RPMI8226 (cell line): ENCODE measurements at places on chromosomes 7 and 10.
A peak's percentile ranks its signal among the peaks of the same experiment; 100 is the strongest.

DNA sequence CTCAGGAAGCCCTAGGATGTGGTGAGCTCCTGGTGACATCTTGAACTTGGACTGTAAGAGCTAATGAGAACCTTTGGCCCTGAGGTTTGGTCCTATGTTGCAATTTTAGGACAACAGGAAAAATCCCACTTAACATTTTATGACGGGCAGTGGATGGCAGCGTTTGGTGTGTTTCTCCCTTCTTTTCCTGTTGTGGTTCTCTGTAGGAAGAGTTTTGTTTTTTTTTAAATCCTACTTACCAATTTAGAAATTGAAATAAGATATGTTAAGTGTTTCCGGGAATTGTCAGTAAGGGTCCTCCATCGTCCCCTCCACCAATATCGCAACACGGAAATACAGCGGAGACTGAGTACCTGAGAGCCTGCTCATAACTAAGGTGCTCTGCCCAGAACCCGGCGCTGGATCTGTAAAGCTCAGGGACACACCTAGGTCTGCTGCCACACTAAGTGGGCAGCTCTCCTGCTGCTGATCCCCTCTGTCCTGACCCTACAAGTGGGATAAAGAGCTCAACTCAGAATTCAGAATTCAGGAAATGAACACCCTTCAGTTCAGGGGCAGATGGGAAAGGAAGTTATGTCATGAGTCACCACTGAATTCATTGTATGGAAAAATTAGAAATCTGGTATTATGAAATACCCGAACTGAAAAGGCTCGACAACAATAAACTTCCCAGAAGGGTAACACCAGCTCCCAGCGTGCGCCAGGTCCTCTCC is 9.1 kb upstream of the PROSER2 start:
- no peak for DNase-seq

DNA sequence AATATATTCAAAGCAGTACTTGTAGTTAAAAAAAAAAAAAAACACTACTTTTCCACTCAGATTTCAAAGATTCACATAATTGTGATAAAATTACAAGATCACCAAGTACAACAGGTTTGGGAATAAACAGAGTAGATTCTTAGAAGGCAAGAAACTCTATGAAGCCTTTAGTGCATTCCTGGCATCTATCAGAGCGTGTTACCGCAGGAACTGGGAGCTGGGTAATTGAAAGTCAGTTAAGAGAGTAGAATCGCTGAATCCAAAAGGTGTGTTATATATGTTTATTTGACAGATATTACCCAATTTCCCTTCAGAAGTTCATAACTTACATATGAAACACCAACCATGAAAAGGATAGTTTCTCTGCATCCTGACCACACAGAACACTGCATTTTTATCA is 159.2 kb upstream of the PLXNA4 start:
- DNase-seq = no peak

- no peak for DNase-seq
These were observed 14.8 kb downstream of the KIF5B start for GRCh38 chr10:32041290-32042028.

- no peak for DNase-seq
These were observed 66.1 kb upstream of the STK17A start for GRCh38 chr7:43516581-43517342.

- DNase-seq = no peak
These were observed 4.6 kb downstream of the TECTB start for GRCh38 chr10:112287844-112288243.

- no peak for DNase-seq
These were observed 65.6 kb upstream of the PDGFA start for GRCh38 chr7:585229-585711.

DNA sequence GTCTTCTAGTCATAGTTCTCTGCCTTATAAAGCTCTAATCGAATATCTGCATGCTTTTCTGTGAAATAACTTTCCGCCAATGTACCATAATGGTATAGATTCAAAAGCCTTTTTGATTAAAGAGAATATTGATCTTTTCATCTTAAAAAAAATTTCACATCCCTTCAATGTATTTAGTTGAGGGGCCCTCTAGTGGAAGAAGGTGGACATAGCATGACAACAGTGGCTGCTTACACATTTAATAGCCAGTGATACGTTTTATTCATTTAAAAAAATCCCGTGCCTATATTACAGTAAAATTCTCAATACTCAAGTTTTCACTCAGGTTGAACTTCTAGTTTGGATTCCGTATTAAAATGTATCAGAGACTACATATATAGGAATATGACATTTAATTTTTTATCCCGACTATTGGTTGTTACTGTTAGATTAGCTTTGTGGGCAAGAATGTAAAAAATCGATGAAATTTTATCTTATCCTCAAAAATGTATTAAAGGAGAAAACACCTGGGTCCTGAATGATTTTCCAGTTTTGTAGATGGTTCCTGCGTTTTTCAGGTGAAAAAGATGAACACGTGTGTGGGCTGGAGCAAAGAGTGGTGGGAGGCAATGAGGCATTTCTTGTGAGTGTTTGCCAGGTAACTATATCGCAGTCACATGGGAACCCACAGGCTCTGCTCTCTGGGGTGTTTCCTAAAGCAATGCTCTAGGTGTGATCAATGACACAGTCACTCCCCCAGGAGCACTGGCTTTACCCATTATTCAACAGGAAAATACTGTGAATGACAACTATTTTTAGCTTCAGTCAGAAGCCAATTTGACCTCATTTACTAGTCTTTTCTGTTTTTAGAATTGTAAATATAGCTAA is 24.1 kb upstream of the PNLIP start:
- peak; percentile 31 for DNase-seq

GRCh38 chr7:69184339-69184738 is 413.9 kb upstream of the AUTS2 start:
- DNase-seq = peak; percentile 47

DNA sequence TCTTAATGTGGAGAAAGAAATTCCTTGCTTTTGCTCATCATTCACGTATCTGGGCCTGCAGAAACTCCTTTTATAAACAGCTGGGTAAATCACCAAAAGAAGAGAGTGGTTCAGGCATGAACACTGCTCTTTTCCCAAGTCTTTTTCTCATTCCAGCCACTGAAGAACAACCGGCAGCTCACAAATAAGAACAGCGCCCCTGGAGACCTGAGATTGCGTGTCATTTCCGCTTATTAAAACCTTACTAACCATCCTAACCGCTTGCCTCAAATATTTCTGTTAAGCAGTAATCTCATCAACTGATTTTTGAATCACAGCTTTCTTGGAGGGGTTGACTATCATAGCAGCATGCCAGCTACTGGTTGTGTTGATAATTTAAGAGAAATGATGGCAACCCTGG is 213.0 kb upstream of the PLXNA4 start:
- no peak for DNase-seq

- DNase-seq = no peak
These were observed 28.6 kb upstream of the DLG5 start for GRCh38 chr10:77955136-77955535.

DNA sequence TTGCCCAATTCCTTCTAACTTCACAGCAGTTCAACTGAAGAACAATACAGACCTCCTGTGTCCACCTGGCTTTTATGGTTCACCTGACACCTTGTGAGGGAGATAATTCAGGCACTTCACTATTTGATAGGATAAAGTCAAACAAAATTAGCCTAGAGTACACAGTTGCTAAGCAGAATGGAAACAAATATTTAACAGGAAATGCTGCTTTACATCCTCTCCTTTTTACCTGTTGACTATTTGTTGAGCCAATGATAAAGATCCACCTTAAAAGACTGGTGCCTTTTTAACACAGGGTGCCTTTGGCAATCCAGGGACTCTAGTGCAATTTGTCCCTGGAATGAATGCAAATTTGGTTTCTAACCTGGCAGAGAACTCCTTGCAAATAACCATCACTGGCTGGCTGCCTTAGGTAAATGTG is 39.8 kb downstream of the ITPRID1 start:
- DNase-seq = no peak

- DNase-seq = no peak
These were observed 16.3 kb downstream of the GCK start for GRCh38 chr7:44172803-44173424.

DNA sequence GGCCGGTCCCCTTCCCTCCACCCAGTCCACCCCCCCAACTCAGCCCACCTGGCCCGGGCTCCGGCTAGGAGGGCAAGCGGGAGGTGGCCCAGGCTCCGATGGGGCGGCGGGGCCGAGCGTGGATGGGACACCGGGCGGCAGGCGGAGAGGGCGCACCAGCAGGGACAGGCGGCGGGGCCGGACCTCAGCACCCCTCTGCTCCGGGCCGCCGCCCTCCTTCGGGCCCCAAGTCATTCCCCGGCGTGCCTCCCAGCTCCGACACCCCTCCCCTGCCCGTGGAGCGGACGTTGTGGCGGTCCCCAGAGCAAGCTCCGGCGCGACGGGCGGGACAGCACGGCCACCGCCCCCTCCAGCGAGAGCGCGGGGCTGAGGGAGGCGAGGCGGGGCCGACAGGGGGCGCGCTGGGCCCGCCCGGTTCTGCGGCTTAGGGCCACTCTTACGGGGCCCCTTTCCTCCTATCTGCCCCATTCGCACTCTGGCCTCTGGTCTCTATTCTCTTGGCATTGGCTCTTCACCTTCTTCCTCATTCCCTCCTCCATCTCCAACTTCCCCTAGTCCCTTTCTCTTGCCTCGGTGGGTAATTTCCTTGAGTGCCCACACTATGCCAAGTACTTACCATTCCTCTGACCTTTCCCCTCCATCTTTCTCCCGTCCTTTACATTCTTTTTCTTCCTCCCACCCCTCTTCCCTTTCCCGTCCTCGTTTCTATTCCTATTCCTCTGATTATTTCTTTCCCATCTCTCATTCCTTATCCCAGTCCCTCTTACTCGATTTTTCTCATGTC is 701 bp upstream of the GBX1 start:
- peak; percentile 61 for DNase-seq

DNA sequence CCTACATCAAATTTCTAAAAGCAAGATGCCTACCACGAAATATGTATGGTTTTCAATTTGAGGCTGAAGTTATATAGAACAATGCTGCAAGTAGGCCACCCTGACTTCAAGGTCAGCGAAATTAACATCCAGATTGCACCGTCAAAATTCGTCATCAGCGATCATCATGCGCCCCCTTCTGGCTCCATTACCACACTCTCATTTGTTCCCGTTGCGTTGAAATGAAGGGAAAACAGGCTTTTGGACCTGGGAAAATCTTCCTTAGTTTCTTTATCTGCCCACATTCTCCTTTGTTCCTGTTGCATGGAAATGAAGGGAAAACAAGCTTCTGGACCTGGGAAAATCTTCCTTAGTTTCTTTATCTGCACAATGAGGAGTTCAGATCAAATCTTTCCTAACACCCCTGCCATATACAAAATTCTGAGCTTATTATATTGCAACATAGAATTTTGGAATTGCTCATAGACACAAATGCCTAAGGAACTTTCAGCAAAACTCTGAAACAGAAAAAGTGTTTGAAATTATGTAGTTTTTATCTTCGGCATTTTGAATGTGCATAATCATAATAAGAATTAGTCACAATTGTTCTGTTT is 98.2 kb upstream of the PRKCQ start:
- DNase-seq = peak; percentile 72

GRCh38 chr10:96288151-96288621 is 16.0 kb upstream of the DNTT start:
- peak; percentile 40 for DNase-seq

DNA sequence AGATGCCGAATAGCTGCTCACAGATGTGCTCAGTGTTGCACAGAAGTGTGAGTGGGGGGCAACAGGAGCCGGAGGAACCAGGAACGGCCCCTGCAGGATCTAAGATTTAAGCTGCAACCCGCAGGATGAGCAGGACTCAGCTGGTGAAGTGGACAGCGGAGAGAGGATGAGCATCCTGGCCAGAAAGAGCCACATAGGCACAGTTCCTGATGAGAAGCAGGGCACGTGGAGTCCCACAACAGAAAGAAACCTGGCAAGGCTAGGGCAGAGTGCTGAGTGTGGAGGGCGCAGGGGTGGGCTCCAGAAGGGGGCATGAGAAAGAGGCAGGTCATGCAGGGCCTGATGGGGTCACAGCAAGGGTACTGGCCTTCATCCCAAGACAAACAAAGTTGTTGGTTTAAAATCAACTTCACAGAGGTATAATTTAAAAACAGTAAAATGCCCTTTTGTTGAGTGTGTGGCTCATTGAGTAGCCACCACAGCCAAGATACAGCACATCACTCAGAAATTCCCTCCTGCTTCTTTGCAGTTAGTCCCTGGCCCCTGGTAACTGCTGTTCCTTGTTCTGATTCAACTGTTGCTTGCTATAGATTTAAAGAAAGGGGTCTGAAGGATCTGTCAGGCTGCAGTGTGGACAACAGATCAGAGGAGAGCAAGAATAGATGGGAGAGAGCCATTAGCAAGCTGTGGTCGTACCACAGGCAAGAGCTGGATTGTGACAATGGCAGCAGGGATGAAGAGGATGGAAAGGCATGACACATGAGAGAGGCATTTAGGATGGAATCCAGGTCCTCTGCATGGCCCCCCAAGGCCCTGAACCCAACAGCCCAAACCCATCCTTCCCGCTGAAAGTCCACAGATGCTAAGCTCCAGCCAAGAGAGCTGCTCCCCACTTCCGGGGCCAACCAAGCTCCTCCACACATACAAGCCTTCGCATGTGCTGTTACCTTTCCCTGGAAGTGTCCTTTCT is 53.1 kb upstream of the OSBPL3 start:
- no peak for DNase-seq

DNA sequence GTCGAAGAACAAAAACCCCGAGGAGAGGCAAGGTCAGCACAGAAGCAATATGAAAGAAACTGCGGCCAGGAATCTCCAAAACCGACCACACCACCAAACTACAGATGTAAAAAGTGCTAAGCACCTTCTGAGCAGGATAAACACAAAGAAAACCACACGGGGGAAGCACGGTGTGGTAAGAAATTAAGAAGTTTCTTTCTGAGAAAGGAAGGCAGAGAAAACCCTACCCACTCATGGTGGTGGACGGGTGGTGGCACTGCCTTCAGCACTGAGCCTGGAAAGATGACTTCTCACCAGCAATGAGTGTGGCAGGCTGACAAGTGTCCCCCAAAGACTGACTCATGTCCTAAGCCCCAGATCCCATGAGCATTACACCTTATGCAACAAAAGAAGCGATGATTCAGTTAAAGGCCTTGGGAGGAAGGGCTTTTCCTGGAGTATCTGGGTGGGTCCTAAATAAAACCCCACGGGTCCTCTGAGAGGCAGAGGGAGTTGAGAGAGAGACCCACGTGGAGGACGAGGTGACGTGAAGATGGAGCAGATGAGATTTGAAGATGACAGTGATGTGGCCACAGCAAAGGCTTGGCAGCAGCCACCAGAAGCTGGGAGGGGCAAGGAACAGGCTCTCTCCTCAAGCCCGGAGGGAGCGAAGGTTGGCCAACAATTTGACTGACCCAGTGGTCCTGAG is 124.9 kb downstream of the DLG5 start:
- no peak for DNase-seq

GRCh38 chr7:1412322-1413261 is 46.7 kb downstream of the MICALL2 start:
- DNase-seq = peak; percentile 85
